ENCODE measurements at places on chromosomes 7 and 10.

DNA sequence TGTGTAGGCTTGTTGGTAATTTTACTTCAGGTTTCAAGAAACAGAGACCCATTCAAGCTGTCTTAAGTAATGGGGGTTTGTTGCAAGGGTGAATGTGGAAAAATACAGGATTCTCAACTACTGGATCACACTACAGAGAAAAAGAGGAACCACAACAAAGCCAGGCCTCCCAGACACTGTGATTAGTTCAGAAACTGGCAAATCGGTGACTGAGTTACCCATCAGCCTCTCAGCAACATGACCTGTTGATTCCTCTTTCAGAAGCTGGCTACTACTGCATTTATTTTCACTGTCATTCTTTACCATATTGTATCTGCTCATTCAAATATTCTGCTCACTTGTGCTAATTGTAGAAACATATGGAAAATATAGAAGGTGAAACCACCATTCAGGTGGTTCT is 16.0 kb downstream of the CCDC71L start:
- no peak for DNase-seq

GRCh38 chr7:50203521-50203920 is 101.0 kb upstream of the IKZF1 start:
- DNase-seq, result no peak

DNA sequence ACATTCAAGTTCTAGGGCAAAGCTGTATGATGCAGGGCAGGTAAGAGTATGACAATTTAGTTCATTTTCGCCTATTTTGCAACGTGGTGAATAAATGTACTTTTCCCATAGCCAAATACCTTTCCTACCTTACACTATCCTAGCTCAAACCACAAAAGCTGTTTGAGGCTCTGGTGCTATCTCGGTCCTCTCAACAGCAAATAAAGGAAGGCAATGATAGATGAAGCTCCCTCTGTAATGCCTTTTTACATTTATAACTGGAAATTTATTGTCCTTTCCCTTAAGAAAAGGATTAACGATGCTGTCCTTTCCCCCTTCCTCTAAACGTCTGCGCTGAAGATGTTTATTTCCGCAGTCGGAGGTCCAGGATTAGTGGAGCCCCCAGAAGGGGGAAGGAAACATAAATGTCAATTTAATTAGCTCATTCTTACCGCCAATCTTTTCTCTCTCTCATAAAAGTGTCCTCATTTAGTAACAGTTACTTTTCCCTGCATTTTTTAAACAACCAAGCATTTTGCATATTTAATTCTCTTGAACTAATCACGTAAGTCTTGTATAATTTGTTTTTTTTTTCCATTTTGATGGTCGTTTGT is 114.6 kb downstream of the PIP4K2A start:
- no peak for DNase-seq

GRCh38 chr10:130236711-130237110 is 100.5 kb downstream of the GLRX3 start:
- no peak for DNase-seq

DNA sequence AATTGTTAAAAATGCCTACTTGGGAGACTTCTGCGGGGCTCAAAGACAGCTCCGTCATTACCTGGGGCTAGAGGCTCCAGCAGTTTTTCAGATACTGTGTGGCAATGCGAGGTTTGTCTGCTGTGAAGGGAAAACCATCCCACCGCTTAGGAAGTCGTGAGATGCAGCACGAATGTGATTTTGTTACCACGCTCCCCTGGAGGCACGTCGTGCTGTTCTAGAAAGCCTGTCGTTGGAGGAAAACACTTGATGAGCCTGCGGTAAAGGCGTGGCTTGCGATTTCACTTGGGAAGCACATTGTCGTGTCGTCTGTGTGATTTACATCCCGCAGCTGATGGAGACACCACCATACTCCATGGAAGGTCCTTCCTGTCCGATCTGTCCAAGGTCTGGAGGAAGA is 39.3 kb downstream of the CAMK1D start:
- no peak for DNase-seq

DNA sequence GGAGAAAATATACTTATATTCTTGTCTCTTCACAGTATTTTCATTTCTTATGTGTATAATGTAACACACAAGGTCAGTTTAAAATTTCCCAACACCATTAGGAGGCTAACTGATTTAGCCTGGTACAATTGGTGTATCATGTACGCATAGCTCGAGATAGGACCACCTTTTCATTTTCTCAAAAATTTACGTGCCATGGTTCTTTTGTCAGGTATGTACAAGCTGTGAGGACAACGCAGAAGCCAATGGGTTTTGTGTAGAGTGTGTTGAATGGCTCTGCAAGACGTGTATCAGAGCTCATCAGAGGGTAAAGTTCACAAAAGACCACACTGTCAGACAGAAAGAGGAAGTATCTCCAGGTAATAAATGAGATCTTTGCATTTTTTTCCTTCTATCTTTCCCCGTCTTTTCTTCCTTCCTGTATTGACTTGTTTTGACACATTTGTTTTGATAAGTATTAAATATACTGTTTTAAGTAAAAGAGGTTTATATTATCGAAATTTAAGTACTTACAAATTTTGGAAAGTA is 55.0 kb downstream of the TRIM24 start:
- DNase-seq, result no peak

GRCh38 chr10:62805231-62806099 is 945 bp downstream of the ADO start:
- no peak for DNase-seq

DNA sequence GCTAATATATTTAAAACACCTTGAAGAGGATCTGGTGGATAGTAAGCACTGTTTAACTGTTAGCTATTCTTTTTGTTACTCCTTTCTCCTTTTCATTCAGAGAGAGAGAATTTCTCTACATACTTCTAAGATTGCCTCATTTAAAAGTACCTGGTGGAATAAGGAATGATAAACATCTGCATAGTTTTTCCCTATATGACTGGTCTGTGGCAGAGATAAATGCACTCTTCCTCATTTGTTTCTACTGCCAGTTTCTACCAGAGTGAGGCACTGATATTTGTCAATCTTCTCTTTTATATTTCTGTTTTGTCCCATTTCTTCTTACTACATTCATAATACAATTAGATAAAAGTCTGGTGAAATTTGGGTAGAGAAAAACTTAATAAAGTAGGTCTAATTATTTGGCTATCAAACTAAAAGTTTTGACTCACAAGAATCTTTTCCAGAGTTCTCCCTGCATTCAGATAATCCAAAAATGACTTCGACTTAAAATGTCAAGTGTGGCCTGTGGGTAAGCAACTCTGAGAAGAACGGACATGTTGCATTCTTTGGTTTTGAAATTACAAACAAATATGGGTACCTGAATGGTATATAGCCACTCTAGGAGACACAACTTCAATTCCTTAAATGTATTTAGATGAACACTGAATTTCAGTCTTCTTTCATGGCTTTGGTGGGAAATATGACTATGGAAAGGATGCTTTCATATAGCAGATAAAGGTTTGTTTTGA is 38.8 kb downstream of the RNLS start:
- no peak for DNase-seq

DNA sequence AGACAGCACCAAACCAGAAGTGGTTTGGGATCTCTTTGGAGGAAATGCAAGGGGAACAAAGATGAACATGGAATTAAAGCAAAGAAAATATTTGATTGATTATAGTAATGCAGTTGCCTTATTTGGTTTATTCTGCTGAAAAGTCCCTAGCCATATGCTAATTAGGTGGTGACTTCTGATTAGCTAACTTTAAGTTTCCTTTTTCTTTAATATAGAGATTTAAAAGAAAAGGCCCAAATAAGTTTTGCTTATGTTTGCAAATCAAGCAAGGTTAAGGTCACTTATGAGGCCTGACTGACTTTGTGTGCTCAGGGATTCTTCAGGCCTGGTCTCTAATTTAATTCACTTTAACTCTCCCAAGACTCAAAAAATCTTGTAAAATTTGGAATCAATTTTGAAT is 6.2 kb upstream of the ANKRD22 start:
- DNase-seq, result no peak

DNA sequence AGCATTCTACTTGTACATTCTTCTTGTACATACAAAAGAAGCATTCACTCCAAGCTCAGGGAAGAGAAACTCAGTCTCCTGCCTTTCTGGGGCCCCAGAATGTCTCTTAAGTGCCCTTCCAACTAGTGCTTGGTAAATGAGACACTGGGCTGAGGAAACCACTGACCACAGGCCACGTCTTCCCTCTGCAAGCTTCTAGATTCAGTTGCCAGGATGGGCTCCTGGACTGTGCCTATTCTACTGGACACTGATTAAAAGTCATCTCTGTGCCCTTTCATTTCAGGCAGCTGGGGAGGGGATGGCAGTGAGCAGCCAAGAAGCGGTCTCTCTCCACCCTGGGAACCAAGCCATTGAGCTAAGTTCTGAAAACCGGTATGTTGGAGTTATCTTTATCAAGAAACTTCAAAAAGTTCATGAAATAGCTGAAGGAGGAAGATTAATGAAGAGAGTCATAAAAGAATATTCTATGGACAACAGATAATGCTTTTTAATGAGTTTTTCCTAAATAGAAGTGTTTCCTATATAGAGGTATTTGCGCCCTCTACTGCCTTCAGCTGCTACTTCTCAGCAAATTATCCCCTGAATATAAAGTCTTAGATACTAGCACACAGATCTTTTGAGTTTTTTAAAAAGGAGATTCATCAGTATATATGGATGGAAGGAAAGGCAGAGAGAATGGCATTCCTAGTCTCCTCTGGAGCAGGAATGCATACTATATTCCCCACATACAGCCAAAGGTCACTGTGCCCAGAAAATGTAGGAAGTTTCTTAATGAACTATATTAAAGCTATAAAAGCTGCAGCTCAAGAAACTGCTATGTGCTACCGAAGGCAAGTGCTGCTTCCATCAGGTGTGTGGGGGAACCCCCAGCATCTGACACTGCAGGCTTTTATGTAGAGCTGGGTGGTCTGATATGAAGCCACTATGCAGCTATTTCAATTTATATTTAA is 8.4 kb upstream of the IFIT1B start:
- no peak for DNase-seq

DNA sequence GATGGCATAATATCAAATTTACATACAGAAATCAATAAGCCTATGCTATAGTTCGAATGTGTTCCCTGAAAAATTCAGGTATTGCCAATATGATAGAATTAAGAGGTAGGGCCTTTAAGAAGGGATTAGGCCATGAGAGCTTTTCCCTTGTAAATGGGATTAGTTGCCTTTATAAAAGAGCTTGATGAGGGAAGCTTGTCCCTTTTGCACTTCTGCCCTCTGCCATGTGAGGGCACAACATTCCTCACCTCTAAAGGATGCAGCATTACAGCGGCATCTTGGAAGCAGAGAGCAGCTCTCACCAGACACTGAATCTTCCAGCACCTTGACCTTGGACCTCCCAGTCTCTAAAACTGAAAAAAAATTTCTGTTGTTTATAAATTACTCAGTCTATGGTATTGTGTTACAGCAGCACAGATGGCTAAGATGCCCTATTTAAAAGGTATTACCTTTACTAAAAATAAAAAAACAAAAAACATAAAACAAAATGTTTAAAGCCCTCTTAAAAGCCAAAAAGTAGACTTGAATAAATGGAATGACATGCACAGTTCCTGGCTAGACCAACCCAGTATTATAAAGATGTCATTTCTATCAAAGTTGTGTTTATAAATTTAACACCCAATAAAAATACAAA is 909.6 kb downstream of the REEP3 start:
- no peak for DNase-seq

DNA sequence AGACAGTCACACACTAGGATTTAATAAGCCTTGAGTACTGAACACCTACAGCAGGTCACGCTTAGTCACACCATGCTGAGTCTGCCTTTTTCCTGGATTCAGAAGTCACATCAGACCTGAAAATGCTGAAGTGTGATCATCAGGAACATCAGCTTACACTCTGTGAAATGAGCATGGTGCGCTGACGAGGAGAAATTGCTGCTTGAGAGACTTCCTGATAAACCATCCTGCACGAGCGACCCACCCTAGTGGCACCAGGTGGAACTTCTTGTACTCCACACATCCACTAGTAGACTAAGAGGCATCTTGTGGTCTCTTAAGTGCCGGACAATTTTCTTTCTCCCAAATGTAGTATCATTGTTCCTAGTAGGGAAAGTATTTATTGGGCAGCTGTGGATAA is 51.8 kb upstream of the MRLN start:
- no peak for DNase-seq

DNA sequence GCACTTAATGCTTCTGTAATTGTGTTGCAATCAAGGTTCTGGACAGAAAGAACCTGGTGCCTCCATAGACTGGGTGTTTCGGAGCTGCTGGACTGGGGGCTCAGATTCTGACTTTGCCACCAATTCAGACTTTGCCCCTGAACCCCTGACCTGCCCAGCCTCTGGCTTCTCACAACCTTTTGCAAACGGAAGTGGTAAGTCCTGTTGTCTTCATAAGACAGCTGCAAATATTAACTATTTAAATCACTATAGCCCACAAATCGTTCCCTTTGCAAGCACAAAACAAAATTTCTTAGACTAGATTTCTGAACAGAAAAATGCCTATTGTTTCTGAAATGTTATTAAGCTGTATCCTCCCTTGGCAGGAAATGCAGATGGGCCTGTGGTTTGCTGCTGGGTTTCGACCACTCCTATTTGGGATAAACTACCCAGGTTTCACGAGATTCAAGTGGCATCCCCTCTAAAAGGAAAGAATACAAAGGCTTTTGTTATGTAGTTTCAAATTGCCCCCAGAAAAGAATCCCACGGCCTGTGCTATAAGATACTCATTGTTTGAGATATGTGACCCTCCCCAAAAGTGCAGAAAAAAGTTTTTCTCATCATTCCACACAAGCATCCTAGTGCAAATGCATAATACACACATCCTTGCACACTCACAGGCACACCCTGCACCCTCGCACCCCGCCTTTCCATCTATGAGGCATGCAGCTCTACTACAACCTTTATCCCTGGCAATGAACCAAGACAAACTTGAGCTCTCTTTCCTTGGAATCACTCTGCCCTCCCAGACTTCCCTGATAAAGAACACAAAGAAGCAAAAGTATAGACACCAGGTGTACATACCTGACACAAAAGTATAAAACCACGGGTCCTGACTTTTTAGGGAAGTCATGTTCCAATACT is 209.1 kb downstream of the PRPF18 start:
- no peak for DNase-seq

GRCh38 chr10:114347241-114347640 is 57.1 kb downstream of the AFAP1L2 start:
- DNase-seq, result no peak

DNA sequence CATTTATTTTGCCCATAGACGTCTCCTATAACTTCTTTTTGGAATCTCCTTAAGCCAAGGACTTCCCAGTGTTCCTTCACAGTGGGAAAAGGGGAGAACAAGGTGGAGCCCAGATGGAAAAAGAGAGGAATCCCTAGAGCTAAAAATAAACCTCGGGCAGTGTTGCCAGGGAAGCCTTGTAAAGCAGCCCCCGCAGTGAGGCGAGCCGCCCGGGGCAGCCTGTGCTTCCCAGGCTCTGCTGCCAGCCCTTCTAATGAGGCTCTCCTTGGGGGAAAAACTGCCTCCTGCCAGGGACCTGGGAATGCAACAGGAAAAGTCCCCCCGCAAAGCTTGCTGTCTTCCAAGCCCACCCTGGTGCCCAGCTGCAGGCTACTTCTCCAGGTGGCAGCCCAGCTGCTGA is 71.7 kb downstream of the SH3PXD2A start:
- DNase-seq, result no peak

- DNase-seq, result no peak
Measured at GRCh38 chr10:71780156-71780555, 6.8 kb upstream of the VSIR start.

Measured in activated T-helper 2 cell treated with anti-CD3 and anti-CD28 coated beads, Interferon-gamma antibody, Interleukin-2, Interleukin-4, amounts not matched to agents 10 μg/mL and 5 μg/mL and 100 μg/mL, durations not matched to agents 14 hours and 24 hours and 36 hours (primary cell).